Temporal lobe (tissue), 4 donors: ENCODE measurements at places on chromosomes 7 and 10. TPM values are rescaled to one million over a fixed set of nuclear protein-coding genes. Genes with fewer than 3 reads are reported as not detected.

GPR37 gene
- 20.9 TPM for total RNA-seq

TMEM270 gene
- not detected for total RNA-seq

ZP3 gene
- 0.49 TPM for total RNA-seq

SPDYE2B gene
- total RNA-seq: not detected
